NCI-H774 (cell line): ENCODE measurements at places on chromosomes 16 and 17.

DNA sequence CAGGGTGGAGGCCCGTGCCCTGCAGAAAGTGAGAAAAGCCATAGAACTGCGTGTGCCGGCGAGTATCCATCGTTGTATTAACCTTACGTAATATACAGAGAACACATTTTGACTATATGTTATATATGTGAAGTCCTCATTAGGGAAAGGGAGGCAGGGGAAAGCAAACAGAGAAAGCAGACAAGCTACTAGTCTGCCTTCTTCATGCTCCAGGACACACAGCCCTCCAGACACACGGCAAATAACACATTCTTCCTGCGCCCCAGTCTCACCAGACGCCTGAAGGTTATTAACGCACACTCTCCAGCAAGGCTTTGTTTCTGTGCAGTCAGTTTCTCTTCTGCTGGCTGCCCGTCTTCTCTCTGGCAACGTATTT lies 28.8 kb downstream of the PRDM7 start:
- no peak for DNase-seq

DNA sequence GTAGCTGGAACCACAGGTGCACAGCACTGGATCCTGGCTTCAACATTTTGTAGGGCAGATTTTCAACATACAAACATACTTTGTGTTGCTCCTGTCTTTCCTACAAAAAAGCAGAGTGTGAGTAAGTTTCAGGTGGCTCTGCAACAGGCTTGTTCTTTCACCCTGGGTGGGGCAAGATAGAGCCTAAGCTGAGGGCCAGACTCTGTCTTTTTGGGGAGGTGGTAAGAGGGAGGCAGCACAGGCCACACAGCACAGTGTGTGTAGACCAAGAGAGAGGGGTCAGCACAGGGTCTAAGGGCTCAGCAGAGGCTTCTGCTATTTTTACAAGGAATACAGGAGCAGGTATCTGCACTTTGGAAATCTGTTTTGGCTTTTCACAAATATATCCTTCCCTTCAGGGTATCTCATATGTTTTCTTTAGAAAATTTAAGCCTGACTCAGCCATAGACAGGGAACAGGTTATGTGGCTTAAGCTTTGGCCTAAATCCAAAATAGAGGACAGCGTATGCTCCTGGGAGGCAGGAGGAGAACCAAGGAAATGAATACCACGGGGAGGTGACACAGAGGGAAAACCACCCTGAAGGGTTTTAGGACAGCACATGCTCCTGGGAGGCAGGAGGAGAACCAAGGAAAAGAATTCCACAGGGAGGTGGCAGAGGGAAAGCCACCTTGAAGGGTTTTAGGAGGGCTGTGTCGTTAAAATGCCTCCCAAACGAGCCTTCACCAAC lies 21.6 kb downstream of the EMC8 start:
- no peak for DNase-seq

DNA sequence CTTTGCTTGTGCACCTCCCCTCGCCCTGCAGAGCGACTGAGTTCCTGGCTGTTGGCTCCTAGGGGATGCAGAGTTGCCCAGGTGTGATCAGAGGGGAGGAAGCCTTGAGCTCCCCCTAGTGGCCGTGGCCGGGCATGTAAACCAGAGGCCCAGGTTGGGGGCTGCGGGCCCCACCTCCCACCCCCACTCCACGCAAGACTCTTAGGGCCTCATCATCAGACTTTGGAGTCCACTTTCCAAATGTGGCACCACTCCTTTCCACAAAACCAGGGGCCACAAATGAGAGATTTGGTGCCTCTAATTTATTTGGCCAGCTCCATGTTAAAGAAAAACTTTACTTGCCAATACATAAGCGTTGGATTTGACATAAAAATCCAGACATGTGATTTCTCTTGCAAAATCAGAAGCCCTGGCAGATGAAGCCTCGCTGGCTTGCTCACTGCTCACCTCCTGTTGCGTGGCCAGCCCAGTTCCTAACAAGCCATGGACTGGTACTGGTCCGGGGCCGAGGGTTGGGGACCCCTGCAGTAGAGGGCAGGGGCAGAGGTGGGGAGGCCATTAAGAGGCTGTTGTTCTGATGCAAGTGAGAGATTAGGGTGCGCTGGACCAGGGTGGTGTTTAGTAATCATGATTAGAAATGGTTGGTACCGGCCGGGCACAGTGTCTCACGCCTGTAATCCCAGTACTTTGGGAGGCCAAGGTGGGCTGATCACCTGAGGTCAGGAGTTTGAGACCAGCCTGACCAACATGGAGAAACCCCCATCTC lies 28.7 kb upstream of the GAS7 start:
- no peak for DNase-seq

DNA sequence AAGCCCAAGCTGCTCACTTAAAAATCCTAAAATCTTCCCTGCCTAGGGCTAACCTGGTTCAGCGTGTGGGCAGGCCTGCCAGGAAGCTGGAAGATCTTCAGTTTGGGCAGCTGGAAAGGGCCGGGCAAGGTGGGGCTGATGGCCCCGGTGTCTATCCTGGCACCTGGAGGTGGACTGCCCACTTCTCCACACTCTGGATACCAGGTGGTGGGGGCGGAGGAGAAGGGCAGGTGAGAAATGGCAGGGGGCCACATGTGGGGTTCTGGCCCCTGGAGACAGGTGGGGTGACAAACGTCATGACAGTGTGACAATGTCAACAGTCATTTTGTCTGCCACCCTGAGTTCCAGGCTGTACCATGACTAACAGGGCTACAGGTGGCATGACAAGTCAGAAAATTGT lies 78.5 kb upstream of the C16orf82 start:
- DNase-seq: no peak

DNA sequence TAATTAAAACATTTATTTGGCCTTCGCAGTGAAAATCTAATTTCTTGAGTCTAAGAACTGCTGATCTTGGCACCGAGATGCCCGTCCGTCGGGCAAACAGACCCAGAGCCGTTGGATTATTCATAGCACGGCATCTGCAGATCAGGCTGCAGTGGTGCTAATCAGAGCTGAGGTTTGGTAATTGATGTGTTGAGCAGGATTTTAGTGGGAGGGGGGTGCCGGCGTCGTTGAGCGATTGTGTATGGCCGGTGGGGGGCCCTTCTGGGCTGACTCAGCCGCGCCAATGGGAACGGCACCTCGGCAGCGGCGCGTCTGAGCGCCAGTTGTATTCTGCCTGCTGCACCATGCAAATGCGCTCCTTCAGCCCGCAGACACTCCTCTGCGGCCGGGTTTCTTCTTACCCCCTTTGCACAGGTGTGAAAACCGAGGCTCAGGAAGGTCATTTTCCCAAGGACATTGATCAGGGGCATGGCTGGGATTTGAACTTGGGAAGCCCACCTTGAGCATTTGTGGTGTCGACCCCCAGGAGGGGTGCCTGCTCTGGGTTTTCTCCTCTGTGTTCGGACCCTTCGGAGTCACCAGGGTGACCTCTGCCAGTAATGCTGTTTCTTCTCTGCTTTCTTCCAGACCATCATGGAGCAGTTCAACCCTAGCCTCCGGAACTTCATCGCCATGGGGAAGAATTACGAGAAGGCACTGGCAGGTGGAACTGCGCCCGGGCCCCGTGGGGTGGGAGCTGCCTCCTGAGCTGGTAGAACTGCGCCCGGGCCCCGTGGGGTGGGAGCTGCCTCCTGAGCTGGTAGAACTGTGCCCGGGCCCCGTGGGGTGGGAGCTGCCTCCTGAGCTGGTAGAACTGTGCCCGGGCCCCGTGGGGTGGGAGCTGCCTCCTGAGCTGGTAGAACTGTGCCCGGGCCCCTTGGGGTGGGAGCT lies 18.4 kb downstream of the BAIAP2 start:
- DNase-seq: no peak

DNA sequence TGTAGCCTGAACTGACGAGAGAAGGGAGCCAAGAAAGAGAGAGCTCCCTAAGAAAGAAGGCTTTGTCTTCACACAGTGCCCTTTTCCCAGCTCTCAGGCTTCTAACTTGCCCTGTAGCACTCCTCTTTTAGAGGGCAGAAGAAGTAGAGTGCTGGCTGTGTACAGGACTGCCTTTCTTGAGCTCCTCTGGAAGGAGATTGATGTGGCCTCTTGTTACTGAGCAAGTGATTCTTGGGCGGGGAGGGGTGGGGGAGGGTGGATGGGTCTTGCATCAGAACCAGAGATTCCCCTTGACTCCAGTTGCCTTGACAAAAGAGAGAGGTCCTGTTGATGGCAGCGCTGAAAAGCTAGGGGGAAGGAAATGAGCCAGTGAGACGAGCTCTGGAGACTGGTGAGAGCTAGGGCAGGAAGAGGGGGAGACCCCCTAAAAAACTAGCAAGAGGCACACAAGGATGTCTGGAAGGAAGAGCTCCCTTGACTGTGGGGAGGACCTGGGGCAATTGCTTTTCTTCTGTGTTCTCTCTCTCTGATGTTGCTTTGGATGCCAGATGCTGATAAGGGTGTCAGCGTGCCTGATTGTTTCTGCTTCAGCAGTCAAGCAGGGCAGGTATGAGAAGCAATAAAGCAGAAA lies 18.4 kb downstream of the GPR179 start:
- no peak for DNase-seq

- DNase-seq: no peak
Observed at GRCh38 chr17:8698162-8698971, 46.3 kb downstream of the CCDC42 start.
